Vagina (tissue), 2 donors: ENCODE measurements at places on chromosomes 4 and X.

DNA sequence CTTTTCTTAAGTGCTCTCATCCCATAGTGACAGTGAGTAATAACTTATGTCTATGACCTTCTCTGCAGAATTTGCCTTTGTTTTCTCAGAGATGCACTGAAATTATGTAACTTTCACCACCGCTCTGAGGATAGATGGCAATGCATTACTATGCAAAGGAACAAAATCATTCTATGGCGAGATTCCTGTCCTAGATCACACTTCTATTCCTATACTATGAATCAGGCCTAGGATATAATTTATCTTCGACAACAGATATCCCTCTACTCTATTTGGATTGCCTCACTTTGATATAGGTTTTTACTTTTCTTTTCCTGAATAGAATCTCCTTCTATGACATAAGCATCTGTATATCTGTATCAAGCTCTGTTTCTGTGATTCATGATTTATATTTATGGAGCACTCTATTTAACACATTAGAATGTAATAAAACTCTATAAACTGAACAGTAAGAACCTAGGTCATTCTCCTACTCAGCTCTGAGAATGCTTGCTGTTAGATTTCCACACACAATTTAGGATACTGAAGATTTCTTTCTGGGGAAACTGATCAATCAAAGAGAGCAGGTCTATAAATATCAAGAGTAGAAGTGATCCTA lies 1082.3 kb upstream of the ADGRL3 start:
- no peak for DNase-seq

GRCh38 chr4:16627999-16628398 lies 270.4 kb downstream of the LDB2 start:
- DNase-seq: no peak

DNA sequence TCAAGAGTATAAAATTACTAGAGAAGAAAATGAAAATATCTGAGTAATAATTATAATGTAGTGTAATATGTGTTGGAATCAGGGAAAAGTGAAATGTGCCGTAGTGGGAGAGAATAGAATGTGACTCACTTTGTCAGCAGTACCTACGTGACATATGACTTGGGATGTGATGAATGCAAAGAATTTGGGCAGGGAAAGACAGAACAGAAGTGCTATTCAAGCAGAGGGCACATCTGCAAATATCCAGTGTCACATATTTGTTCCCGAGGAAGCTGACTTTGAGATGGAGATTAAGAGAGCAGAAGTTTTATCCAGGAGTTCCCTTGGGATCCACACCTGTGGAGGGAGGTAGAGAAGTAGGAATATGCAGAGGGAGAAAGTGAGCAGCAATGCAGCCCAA lies 69.3 kb upstream of the HS3ST1 start:
- DNase-seq: no peak

- DNase-seq: no peak
These were observed 14.3 kb downstream of the LRPAP1 start for GRCh38 chr4:3517731-3518510.

GRCh38 chr4:38411092-38411491 lies 252.9 kb upstream of the KLF3 start:
- DNase-seq: no peak

- no peak for DNase-seq
These were observed 108.0 kb downstream of the KDR start for GRCh38 chr4:55017406-55017805.

DNA sequence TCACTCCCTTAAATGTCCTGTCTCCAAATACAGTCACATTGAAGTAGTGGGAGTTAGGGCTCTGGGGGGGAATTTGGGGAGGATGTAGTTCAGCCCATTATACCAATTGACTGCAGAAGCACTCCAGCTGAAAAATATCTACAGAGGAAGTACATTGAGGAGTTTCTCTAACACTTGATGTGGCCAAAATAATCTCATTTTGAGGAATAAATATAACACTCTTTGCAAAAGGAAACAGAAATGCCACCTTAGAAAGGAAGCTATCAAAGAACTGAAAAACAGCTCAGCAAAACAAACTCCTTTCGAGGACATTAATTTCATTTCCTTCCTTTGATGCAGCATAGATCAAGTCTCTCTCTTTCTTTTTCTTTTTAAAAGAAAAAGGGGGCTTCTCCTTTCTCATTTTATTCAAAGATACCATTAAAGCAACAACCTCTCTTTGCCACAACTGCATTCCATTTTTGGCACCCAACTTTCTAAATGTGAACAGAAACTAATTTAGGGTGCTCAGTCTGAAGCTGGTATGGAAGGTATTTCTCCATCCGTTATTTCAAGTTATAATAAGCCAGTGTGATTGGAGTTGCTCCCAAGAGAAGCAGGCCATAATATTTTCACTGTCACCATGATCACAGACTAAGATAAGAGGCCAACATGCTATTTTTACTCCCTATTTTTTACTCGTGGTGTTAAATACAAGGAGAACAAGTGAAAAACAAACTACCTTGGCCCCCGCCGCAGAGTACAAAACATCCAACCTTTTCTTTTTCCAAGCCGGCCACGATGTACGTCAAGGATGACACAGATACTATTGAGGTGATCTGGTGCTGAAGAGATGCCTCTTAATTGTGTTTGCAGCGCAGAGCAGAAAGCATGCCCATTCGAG lies 230.4 kb upstream of the GATB start:
- no peak for DNase-seq

GRCh38 chrX:97538745-97539144 lies 655.0 kb downstream of the RPA4 start:
- DNase-seq: no peak

DNA sequence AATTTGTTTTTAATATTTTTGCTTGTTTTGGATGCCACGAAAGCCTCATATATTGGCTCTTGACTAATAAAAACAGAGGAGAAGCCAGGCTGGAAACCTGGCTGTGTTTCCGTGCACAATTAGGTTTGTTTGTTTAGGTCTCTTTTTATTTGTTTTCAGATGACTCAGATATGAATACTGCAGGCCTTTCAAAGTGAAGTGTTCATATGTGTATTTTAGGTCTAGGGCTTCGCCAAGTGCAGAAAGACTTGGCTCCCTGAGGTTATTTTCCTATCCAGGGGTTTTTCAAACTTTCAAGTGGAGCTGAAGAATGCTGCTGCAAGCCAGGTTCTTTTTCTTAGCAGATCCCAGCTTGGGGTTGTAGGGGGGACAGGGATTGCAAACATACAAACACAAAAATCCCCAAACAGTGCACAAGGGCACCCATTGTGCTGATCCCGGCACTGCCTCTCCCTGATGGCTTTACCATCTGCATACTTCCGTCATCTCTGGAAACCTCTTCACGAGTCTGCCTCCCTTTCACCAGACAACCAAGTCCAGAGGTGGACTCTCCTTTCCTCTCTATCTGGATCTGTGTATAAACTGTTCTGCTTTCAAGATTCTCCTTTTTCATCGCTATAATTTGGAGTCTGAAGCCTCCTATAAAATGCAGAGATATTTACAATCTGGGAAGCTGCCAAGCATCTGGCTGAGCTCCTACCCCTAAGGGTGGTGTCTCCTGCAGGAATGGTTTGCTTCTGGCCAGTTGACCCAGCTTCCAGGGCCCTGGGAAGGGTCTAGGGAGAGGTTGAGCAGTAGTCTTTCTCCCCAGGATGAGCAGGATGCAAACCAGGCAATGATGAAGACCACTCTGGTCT lies 108.6 kb downstream of the SMIM20 start:
- no peak for DNase-seq

DNA sequence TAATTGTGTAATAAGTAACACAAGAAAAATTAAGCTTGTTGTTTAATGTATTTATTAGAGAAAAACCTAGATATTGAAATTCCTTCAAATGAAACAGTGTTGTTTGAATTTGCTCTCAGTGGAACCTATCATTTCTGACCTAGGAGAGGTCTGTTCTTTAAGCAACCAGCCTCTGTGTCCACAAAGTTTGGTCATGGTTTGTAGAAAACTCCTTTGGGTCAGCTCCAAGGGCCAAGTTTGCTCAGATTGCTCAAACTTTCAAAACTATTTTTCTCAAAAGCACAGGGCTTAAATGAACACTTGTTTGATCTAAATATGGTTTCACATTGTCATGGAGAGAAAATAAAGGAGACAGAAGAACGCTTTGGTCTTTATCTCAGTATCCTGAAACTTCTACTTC lies 29.6 kb upstream of the RPL34 start:
- no peak for DNase-seq

DNA sequence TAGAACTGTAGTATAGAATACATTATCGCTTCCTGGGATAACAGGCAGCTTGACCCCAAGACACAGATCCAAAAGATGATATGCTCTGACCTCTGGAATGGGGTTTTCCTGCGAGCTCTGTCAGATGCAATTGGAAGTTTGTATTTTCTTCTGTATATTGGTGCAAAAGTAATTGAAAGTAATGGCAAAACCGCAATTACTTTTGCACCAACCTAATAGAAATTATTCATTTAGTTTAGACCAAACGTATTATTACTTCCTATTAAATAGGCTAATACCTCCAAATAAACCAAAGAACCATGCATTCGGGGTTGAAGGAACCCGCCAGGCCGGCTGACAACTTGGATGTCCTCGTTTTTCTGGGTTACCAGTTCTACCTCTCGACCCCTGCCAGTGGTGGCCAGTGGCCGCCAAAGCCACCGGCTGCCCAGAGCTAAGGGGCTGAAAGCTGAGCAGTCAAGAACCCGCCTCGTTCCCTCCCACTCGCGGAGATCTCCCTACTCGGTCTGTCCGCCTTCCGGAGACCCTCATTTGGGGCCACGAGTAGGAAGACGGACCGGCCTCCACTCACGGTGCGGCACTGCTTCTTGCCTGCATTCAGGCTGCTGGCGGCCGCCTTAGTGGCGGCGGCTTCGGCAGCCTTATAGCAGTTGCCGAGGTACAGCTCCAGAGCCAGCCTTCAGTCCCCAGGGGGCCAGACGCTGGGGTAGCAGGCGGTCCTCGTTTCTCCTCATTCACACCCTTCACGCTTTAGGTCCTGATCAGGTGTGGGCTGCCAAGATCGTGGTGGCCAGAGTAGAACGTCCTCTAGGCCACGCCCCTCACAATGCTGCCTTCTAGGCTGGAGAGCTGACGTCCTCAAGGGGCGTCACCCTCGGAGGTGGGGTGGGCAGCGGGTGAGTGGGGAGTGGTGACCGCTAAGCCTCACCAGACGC lies 121.9 kb downstream of the RBMX2 start:
- DNase-seq: no peak

DNA sequence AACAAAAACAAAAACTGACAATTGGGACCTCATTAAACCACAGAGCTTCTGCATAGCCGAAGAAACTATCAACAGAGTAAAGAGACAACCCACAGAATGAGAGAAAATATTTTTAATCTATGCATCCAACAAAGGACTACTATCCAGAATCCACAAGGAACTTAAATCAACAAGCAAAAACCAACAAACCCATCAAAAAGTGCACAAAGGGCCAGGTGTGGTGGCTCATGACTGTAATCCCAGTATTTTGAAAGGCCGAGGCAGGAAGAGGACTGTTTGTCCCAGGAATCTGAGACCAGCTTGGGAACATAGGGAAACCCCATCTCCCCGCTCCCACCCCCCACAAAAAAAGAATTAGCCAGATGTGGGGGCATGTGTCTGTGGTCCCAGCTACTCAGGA lies 10.7 kb downstream of the C4orf51 start:
- no peak for DNase-seq

GRCh38 chr4:137934911-137935310 lies 307.2 kb downstream of the SLC7A11 start:
- no peak for DNase-seq

- DNase-seq: no peak
These were observed 115.5 kb upstream of the ACSL4 start for GRCh38 chrX:109848461-109849050.

GRCh38 chrX:7085879-7086278 lies 61.6 kb upstream of the STS start:
- DNase-seq: no peak

GRCh38 chr4:147201016-147201415 lies 255.4 kb upstream of the TTC29 start:
- DNase-seq: no peak

- no peak for DNase-seq
These were observed 51.0 kb downstream of the GUCY1B1 start for GRCh38 chr4:155809835-155810234.

DNA sequence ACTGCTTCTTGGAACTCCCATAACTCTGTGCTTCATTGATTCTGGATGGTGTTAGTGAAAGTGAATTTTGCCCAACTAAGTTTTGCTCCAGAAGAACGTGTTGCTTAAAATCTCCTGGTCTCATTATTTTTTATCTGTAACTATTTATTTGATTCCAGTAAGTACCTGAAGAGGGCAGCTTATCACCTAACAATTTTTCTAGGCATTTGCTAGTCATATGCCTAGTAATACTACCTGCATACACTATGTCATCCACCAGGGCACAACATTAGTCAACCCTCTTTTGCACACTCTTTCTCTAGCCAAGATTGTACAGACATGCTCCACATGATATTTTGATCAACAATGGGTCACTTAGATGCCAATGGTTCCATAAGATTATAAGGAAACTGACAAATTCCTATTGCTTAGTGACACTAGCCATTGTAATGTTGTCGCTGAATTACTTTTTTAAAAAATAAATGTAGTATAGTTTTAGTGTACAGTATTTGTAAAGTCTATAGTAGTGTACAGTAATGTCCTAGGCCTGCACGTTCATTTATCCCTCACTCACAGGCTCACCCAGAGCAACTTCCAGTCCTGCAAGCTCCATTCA lies 499.9 kb upstream of the AADAT start:
- DNase-seq: no peak

- no peak for DNase-seq
These were observed 1039.9 kb downstream of the GLUD2 start for GRCh38 chrX:122087341-122087740.

DNA sequence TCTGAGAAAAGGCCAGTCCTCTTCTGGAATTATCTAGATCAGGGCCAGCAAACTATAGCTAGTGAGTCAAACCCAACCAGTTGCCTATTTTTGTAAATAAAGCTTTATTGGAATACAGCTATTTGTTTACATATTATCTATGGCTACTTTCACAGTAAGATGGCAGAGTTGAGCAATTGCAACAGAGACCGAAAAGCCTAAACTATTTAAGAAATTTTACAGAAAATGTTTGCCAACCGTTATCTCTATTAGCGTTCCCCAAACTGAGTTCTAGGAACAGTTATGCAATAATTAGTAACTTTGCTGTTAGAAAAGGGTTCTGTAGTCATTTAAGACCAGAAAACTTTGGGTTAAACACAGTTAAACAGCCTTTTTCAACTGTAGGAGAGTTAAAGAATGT lies 10.5 kb downstream of the TEX13B start:
- no peak for DNase-seq

GRCh38 chrX:265502-265901 lies 15.7 kb upstream of the PLCXD1 start:
- no peak for DNase-seq

GRCh38 chr4:185062606-185063005 lies 44.3 kb downstream of the HELT start:
- DNase-seq: no peak

DNA sequence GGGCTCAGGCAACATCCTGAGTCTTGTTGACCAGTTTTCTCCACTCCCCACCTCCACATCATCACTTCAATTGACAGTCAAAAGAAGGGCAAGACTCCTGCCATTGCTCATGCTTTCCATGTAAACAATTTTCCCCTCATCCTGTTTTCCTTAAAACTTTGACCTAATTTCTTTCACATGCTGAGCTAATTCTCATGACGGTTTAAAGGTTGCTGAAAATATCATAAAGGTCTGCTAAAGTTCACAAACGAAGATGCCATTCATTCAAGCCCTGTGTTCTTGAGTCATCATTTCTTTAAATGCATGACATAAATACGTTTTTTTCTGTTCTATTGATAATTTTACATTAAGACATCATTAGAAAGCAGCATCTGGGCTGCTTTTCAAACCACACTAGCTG lies 353.9 kb downstream of the NKX6-1 start:
- no peak for DNase-seq

- no peak for DNase-seq
These were observed 458.1 kb upstream of the INTU start for GRCh38 chr4:127174616-127175015.

GRCh38 chr4:154714339-154715040 lies 29.3 kb upstream of the LRAT start:
- no peak for DNase-seq
